ENCODE measurements at places on chromosomes 7 and 10.

- DNase-seq: no peak
Measured at GRCh38 chr7:155956977-155957376, 144.7 kb upstream of the SHH start.

- DNase-seq: no peak
Measured at GRCh38 chr10:3491571-3491970, 293.4 kb downstream of the KLF6 start.

DNA sequence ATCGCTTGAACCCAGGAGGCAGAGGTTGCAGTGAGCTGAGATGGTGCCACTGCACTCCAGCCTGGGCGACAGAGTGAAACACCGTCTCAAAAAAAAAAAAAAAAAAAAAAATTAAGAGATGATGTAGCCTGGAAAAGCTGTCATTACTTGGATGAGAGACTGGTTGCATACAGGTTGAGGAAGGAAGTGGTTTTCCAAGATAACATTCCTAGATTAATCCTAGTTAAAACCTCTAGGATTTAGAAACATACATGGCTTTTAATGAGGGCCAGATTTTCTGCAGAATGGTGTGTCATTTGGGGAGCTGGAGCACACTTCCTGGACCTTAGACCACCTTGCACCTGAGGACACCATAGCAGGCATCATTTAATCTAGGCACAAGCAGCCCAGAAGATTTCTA is 17.8 kb downstream of the VWA2 start:
- DNase-seq: no peak

- no peak for DNase-seq
Measured at GRCh38 chr10:34430685-34431084, 384.4 kb downstream of the PARD3 start.

DNA sequence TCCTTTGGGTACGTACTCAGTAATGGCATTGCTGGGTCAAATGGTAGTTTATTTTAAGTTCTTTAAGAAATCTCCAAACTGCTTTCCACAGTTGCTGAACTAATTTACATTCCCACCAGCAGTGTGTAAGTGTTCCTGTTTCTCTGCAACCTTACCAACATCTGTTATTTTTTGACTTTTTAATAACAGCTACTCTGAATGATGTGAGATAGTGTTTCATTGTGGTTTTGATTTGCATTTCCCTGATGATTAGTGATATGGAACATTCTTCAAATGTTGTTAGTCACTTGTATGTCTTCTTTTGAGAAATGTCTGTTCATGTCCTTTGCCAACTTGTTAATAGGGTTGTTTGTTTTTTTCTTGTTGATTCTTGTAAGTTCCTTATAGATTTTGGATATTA is 558.9 kb downstream of the SH2D4B start:
- no peak for DNase-seq

DNA sequence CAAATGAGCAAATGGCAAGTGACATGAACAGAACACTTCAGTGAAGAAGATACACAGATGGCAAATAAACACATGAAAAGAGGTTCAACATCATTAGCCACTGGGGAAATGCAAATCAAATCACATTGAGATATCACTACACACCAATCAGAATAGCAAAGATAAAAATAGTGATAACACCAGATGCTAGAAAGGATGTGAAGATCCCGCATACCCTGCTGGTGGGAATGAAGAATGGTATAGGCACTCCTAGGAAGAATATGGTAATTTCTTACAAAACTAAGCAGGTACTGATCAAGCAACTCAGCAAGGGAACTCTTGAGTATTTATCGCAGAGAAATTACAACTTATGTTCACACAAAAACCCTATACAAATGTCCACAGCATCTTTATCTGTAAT is 11.2 kb downstream of the LAMB4 start:
- no peak for DNase-seq

DNA sequence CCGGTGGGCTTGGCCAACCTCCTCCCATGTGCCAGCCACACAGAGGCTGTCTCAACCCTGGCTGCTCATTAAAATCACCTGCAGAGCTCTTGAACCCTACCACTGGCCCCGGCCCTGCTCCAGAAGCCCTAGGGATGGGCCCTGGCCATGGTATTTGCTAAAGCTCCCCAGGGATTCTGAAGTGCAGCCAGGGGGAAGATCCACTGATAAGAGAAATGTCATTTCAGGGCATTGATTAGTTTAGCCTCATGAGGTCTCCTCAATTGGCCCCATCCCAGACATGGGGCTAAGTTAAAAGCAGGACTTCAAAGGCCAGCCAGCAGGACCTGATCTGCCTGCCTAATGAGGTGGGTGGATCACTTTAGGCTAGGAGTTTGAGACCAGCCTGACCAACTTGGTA is 65.2 kb downstream of the ABRAXAS2 start:
- no peak for DNase-seq

- no peak for DNase-seq
Measured at GRCh38 chr7:135717693-135718092, 10.3 kb downstream of the SLC13A4 start.

GRCh38 chr7:117445206-117445605 is 17.9 kb upstream of the ASZ1 start:
- DNase-seq: no peak

- no peak for DNase-seq
Measured at GRCh38 chr10:71679425-71679824, 40.2 kb downstream of the C10orf105 start.

GRCh38 chr7:18685971-18686370 is 190.4 kb downstream of the HDAC9 start:
- DNase-seq: no peak

- no peak for DNase-seq
Measured at GRCh38 chr7:256461-256940, 33.5 kb upstream of the FOXL3 start.

DNA sequence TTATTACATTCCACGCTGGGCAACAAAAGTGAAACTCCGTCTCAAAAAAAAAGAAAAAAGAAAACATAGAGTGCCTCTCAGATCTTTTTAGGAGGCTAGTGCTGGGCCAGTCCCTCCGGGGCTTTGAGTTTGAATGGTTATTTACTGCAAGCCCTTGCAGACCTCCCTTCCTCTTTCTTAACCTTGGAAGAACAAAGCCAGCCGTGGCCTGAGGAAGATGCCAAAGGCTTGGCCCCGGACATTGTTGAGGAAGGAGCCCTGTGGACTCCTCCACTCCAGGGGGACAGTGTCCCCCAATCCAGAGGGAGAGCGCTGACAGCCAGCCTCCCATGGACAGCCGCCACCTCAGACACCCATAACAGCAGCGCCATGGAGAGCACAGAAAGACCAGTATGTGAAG is 5.0 kb downstream of the TSPAN33 start:
- no peak for DNase-seq

GRCh38 chr7:38232502-38233366 is 40.7 kb downstream of the TARP start:
- no peak for DNase-seq

DNA sequence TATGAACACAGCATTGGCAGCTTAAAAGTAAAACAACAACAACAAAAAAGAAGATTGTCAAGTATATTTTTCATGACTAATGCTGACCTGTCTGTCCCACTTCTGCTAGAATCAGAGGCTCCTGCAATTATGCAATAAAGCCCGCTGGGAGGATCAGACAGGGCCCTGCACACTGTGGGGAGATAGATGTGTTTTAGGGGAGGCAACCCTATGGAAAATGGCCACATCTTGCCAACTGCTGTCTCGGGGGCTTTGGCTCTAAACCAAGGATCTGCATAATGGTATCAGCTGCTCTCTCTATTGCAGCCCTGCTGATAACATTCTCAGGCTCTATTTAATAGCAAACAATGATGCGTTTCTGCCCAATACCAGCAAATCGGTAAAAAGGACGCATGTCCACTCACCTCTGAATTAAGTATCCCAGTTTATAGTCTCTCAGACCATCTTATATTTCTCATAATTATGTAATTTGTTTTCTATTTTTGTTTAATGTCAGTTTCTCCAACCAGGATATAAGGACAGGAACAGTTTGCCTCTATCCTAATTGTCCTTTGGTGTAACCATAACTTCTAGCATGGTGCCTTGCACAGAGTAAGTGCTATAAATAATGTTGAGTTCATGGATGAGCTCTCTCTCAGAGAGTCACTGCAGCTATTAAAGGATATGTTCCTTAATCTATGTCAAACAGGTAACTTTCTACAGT is 15.3 kb upstream of the PRKAR2B start:
- DNase-seq: no peak

DNA sequence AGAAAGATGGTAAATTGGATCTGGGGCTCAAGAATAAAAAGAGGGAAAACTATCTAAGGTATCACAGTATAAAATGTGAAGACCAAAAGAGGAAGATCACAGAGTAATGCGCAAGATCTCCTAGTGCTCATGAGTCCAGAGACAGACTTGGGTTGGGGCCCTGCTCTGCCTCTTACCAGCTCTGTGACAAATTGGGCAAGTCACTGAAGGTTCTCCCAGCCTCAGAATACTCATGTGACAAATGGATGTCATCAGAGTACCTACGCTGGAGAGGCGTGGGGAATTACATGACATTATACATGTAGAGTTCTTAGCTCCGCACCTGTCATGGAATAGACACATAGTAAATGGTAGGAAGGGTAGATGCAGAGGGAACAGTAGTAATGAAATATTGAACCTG is 124.4 kb downstream of the DOCK4 start:
- DNase-seq: no peak

DNA sequence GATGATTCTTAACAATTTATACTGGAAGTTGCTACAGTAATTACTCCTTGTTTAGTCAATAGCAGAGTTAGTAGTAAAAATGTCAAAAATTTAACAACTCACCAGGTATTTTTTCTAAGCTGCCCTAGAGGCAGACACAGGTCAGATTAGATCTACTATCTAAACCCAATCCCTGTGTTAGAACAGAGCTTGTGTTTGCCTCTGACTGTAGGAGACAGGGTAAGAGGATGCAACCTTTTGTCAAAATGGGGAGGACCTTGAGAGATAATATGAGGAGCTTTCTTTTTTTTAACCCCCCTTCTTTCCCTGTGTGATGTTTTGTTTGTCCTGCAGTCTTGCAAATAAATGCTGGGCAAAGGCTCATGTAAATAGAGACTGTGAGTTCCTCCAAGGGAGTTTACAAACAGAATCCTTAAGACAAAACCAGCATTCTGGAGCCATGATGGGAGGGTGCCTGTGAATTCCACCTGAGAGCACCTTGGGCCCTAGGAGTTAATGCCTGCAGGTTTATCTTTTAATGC is 353.1 kb downstream of the GATA3 start:
- DNase-seq: no peak

DNA sequence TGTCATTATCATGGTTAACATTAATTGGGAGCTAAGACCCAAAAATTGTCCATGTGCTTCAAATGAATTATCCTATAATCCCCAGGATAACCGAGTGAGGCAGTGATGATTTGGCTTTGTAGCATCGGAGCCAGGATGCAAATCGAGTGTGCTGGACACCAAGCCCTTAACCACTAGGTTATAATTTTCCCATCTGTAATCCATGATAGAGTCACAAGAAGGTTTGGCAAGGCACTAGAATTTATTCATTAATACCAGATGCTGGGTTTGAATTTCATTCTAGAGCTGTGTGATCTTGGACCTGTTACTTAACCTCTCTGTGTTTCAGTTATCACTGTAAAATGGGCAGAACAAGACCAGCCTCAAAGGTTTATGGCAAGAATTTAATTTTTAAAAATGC is 21.0 kb upstream of the ITGB1 start:
- no peak for DNase-seq

DNA sequence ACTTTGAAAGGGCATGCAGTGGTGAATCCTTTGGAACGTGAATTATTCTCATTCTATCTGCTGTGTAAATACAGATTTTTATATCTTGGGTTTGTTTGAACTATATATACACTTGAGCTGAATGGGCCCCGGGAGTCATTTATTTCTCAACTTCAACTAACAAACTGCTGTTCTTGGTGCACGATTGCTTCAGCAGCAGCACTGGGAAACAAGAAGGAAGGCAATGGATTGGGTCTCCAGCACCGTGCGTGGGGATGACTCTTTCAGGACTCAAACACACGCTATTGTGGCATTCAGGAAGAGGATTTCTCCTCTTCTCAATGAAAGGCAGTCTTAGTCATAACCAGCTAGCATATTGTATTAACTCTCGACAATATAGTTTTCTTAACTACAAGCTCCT is 226.0 kb upstream of the NFE2L3 start:
- no peak for DNase-seq

DNA sequence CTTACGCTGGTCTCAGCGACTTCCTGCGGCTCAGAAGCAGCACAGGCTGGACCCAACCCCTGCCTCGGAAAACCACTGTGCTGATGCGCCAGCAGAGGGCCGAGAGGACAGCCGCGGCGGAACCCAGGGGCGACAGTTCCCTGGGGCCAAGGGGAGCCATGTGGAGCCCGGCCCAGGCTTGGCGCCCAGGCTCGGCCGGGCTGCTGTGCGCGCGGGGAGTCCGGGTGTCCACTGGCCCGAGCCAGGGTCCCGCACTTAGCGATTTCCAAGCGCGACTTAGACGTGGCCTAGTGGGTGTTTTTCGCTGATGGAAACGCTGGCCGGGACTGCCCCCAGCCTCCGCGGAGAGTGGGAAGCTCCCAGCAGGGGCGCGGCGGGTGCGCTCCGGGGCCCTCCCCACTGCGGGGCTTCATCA is 18.6 kb upstream of the ZNF32 start:
- no peak for DNase-seq

DNA sequence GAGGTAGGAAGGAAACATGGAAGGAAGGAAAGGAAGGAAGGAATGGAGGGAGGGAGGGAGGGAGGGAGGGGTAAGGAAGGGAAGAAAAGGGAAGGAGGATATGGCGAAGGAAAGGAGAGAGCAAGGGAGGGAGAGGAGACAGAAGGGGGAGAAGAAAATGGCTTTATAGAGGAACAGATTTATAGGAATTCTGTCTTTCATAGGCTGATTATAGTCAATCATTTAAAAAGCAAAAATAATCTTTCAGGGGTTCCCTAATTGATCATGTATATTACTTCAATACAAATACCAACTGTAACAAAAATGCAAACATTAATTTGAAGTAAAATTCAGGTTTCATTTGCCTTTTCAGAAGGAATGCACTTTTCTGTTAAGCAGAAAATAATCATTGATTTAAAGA is 519.1 kb downstream of the MDFIC start:
- no peak for DNase-seq

- no peak for DNase-seq
Measured at GRCh38 chr10:99393036-99393435, 37.4 kb downstream of the GOT1 start.

DNA sequence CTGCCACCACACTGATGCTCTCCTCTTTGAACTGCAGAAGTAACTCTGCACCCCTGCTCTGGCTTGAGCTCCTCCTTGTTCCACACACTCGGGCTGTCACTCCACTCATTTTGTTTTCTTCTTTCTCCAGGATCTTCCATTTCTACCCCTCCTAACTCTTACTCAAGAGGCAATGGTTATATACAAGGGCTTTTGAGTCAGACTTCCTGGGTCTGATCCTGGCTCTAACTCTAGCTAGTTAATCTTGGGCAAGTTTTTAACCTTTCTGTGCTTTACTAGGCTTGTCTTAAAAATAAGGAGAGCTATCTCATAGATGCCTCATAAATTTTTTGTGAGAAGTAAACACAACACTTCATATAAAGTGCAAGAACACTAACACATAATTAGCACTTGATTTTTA is 45.3 kb upstream of the GNAI1 start:
- DNase-seq: no peak

DNA sequence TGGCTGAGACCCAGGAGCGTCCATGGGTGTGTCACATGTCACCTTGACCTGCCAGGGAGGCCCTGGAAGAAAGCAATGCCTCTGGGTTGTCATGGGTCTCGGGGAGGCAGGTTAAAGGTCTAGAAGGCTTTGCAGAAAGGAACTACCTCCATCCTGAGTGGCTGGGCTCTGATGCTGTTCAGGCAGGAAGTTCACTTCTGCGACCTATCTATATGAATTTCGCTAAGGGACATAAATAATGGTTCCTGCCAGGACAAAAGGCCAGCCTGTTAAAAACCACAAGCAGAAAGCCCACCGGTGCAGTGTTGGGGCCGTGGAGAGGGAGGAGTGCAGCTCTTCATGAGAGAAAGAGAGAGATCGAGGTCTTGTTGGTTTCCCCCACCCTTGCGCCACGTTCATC is 182.9 kb downstream of the PTPN20 start:
- no peak for DNase-seq

Measured in esophagus squamous epithelium (tissue), 5 donors.